ENCODE measurements at places on chromosomes 11 and 22.

DNA sequence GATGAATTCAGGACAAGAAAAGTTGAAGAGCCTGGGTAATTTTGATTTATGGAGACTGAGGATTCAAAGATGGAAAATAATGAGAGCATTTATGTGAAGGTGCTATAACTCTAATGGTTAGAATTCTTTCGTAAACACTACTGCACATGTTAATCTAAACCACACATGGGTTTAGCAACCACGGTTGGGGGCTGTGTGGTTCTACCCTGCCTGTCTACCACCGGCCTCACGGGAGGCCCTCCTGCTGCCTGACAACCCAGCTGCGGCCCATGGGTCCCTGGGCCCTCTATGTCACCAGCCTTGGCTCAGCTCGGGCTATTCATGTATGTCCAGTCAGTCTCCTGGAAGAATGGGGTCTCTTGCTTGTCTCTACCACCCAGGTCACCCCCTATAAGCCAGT, 68.5 kb upstream of the ARFGAP3 start:
- DNase-seq: no peak

GRCh38 chr11:108733479-108734116, 68.7 kb downstream of the DDX10 start:
- no peak for DNase-seq

DNA sequence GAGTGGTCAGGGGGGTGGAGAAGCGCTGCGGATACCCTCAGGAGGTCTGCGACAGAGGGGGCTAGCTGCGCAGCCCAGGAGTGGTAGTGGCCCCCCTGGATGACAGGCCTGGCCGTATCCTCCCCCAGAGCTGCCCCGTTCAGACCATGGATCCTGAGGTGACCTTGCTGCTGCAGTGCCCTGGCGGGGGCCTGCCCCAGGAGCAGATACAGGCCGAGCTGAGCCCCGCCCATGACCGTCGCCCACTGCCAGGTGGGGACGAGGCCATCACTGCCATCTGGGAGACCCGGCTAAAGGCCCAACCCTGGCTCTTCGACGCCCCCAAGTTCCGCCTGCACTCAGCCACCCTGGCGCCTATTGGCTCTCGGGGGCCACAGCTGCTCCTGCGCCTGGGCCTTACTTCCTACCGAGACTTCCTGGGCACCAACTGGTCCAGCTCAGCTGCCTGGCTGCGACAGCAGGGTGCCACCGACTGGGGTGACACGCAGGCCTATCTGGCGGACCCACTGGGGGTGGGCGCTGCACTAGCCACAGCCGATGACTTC, 505 bp downstream of the NUDT22 start:
- DNase-seq: no peak

DNA sequence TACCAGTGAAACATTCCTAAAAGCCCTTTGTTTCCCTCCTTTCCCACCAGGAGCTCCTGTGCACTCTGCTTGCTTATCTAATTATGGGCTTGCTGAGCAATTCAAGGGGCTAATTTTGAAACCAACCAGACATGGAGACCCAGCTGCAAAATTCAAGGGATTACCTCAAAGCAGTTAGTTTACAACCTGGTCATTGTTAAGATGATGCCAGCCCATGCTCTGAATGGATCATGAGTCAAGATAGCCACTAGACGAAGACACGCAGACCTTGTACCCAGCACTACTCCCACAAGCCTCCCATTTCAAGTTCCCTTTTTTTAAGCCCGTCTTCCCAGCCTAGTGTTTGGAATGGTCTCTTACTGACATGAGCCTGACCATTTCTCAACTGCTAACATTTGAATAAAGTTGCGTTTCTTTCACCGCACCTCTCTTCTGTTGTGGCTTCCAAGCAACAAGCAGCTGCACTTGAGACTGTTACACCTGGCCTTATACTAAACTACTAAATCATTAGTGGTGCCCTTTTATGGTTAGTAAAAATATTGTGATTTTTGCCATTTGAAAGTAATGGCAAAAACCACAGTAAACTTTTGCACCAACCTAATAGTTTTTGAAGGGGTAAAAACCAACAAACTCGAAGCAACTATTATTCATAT, 315.3 kb upstream of the LUZP2 start:
- no peak for DNase-seq

DNA sequence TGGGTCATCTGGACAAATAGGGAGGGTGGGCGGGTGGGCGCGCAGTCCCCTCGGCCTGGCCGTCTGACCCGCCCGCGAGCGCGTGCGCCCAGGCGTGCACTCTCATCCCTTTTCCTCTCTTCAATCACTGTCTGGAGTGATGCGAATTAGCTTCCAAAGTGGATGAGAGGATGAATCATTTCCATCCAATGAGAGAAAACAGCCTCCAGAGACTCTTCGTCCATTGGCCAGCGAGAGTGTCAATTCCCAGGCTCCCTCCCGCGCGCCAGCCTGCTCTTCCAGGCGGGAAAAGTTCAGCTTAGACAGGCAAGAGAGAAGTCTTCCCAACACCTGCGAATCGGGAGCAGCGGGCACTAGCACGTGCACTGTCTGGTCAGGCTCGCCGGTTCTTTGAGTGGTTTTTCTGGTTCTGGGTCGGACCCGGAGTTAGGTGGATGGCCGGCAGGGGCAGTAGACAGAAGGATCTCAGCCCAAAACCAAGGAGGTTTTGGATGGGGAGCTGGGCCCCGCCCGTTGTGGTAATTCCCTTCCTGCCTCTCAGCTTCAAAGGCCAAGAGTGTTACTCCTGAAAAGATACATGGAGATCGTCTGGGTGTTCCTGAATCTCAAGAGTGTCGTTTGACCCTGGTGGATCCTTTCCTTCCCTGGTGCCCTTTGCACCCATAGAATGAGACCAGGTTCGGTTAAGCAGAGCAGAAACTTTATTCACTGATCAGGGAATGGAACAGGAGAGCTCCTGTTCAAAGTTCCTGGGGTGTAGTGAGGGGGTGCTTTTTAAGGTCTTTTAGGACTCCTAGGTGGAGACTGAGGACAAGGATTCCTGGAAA, 33.4 kb upstream of the GLYATL1 start:
- no peak for DNase-seq

DNA sequence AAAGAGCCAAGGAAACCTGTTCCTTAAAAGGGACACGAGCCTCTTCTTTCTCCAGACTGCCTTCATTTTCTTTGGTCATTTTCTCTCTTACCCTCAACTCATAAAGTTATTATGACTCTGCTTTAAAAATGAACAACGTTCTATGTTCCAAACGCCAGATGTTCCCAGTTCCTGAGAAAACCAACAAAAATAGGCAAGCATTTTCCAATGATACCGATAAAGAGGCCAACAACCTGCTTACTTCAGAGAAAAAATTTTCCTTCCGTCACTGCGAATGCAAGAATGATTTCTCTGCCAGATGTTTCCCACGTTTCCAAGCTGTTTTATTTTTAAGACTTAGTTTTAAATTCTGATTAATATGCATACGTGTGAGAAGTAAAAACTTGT, 315 bp upstream of the TRPC6 start:
- no peak for DNase-seq
